Stimulated activated CD8-positive, alpha-beta memory T cell treated with anti-CD3 and anti-CD28 coated beads, Interleukin-4, amount 100 ng/mL, for 1 hour (primary cell): ENCODE measurements at places on chromosomes 7 and 10.

GRCh38 chr7:158743219-158743618, 38.6 kb upstream of the NCAPG2 start:
- DNase-seq: no peak

DNA sequence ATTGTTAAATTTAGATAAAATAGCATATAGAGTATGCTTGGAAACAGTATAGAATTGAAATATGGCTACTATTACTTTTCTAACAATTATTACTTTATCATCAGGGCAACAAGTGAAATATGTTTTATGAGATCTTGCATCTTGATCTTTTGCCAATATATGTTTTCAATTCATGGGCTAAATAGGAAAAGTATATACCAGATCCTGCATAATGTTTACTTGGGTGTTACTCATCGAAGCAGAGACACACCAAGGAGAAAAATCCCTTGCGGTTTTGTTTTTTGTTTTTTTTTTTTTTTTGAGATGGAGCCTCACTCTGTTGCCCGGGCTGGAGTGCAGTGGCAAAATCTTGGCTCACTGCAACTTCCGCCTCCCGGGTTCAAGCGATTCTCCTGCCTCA, 541.4 kb downstream of the SUGCT start:
- DNase-seq: no peak

- DNase-seq: no peak
These were observed 15.8 kb upstream of the LIPN start for GRCh38 chr10:88744002-88744401.

GRCh38 chr10:121787169-121787568, 140.7 kb downstream of the ATE1 start:
- no peak for DNase-seq

DNA sequence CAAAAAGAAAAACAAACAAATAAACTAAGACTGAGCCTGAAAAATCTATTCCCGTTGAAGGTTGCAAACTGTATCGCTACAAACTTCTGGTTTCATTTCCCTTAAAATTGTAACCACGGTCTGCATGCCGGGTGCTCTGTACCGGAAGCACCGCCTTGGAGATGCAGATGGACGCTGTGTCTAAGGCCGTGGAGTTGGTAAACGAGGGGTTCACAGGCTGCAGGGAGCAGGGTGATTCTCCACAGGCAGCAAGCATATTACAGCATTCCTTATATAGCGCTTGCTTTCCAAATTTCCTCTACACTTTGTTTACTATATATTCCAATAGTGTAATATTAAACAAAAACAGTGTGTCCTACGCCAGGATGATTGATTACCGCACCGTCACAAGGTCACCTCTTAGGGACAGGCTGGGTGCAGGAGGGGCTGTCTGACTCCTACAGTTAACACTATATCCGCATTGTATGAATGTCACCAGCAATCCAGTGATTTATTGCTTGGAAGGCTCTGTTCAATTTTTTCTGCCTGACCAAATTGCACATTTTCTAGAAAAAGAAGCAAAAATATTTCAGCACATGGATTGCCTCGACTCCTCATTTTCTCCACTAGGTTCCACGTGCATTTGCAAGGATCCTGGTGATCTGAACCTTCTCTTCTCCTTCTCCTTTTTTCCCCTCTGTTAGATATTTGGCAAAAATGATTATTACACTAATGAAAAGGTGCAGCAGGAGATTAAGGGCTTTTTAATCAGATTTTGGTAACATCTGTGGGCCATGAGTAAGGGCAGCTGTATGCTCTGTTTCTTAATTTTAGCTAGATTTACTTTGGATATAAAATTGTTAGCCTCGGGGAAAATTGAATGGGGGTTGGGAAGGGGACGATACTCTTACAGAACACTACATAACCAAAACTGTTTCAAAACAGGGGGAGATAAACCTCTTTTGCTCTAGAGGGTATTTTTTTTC, 325.8 kb upstream of the MGMT start:
- DNase-seq: no peak

GRCh38 chr7:157678501-157678900, 341.7 kb downstream of the DNAJB6 start:
- DNase-seq: no peak

DNA sequence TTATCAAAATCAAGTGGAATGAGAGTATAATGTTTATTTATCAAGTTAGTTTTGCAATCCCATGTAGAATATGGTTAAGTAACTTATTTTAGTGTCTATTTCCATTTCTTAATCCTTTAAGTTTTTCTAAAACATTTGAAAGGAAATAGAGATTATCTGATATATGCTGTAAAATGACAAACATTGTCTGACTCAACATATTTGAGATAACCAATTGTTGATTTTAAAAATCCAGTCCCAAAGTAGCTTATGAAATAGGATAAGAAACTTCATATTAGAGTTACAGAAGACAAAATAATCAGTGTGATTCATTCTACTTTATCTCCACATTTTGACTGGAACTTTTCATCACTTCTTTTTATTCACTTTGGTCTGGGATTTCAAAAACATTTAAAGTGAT, 38.7 kb upstream of the CDK1 start:
- DNase-seq: no peak

GRCh38 chr7:77862691-77863090, 64.1 kb downstream of the PHTF2 start:
- DNase-seq: no peak

DNA sequence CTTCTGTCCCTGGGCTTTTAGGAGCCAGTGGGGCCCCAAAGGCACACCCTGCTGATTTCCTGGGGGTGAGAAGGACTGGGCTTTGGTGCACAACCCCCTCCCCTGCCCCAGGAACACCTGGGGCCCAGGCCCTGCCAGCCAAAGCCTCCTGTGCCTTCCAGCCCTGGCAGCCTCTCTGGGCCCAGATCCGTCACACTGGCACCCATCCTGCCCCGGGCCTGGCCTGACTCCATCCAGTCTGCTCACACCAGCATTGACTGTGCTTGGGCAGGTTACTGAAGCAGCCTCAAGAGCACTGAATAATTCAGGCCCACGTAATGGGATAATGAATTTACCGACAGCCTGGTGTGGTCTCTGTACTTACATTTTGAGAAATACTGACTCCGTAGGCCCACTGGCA, 12.0 kb upstream of the COMTD1 start:
- DNase-seq: no peak

DNA sequence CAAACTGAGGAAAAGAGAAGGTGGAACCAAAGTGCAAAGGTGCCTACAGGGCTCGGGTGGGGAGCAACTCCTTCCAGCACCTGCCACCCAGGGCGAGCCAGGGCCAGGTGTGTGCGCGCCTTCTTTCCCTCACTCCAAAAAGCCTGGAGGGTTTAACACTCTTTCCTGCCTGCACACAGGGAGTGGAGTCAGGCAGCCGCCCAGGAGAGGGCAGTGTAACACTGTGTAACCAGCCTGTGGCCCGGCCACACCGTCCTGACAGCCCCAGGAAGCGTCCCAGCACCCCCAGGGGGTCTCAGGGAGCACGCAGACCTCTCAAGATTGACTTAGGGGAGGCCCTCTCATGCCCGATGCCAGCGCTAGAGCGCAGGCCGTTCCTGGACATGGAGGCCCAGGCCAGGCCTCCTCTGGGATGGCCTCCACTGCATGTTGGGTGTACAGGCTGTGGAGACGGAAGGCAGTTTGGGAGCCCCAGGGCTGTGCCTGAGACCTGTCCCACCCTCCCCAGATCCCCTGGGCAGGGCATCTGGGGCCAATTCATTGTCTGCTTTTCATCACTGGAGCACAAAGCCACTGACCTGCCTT, 13.4 kb downstream of the BRI3 start:
- no peak for DNase-seq

DNA sequence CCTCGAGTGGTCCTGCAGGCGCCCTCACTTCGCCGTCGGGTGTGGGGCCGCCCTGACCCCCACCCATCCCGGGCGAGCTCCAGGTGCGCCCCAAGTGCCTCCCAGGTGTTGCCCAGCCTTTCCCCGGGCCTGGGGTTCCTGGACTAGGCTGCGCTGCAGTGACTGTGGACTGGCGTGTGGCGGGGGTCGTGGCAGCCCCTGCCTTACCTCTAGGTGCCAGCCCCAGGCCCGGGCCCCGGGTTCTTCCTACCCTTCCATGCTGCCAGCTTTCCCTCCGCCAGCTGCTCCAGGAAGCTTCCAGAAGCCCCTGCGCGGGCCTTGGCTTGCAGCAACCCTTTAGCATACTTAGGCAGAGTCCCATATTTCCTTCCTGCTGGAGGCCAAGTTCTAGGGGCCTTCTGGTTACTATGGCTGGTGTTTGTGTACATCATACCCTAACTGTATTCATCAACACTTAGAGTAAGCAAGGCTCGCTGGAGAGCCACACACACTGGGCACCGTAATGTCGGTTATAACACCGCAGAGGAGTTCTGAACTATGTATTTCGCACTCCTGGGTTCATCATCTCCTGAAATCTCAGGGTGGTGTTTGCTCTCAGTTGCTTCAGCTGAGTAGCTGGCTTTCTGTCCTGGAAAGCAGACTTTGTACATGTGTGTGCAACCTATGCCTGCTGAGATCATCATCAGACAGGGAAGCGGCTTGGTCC, 471 bp downstream of the MGMT start:
- DNase-seq: no peak

DNA sequence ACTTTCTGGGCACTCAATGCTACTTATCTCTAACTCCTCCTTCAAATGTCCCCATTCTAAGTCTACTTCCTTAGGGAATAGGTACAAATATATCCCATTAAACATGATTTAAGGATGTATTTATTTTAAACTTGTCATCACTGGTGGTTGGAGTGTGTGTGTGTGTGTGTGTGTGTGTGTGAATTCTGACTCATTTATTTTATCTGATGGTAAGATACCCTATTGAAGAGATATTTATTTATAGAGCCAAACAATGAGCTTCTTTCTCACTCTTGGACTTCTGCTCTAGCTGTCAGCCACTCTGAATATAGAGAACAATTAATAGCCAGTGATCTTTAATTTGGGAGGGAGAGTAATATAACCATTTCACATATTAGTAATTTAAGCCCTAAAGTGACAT, 17.8 kb upstream of the MAGI2 start:
- no peak for DNase-seq

- DNase-seq: no peak
These were observed 1.1 kb upstream of the IQUB start for GRCh38 chr7:123535517-123535916.

- no peak for DNase-seq
These were observed 71.0 kb downstream of the GNAT3 start for GRCh38 chr7:80440883-80441282.

DNA sequence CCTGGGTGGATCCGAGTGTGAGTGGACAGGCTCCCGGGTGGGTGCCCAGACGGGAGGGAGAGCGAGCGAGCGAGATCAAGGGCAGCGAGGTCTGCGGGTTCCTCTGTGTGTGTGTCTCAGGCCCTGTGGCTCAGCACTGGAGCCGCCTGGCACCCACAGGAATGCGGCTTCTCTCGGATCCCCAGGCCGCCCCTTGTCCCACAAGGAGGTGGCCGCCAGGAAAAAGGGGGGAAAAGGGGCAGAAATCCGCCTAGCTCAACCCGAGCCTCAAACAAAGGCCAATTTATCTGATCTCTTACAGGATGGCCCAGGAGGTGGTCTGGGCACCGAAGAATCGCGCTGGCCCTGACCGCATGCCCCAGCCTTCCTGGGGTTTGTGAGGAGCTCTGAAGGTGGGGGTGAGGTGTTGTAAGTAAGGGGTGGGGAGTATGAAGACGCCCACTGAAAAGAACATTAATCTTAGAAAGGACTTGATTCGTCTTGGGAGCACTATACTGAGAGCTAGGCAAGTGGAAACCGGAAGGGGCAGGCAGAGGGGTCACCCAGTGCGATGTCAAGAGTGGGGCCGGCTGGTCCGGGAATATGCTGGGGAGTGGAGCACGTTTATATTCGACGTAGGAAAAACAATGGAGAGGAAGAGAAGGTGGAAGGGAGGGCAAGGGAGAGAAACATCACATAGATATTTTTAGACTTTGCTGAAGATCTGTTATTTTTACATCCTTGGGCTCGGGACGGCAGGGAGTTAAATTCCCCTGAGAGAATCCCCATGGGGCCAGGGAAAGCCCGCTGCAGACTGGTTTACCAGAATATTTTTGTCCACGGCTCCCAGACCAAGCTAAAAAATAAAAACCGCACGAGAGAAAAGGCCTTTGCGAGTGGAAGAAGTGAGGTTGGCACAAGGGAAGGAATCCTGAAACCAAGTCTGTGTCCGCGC, 7.2 kb downstream of the DLX5 start:
- DNase-seq: no peak

DNA sequence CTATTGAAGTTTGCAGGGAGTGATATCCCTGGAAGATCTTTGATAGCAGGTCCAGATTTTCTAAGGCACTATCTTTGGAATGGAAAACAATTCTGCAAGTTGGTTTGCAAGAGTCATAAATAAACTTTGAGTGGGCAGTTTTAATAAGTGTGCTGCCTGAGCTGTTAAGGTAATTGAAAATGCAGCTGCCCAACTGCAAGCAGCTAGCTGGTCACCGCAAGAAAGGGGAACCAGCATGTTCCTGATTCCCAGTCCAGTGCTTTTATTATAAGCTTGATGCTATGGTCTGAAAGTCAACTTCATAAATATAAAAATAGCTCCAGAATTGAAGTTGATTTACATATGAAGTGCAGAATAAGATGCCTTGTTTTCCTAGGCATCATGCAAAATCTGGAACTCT, 308.4 kb downstream of the ZNF248 start:
- DNase-seq: no peak

DNA sequence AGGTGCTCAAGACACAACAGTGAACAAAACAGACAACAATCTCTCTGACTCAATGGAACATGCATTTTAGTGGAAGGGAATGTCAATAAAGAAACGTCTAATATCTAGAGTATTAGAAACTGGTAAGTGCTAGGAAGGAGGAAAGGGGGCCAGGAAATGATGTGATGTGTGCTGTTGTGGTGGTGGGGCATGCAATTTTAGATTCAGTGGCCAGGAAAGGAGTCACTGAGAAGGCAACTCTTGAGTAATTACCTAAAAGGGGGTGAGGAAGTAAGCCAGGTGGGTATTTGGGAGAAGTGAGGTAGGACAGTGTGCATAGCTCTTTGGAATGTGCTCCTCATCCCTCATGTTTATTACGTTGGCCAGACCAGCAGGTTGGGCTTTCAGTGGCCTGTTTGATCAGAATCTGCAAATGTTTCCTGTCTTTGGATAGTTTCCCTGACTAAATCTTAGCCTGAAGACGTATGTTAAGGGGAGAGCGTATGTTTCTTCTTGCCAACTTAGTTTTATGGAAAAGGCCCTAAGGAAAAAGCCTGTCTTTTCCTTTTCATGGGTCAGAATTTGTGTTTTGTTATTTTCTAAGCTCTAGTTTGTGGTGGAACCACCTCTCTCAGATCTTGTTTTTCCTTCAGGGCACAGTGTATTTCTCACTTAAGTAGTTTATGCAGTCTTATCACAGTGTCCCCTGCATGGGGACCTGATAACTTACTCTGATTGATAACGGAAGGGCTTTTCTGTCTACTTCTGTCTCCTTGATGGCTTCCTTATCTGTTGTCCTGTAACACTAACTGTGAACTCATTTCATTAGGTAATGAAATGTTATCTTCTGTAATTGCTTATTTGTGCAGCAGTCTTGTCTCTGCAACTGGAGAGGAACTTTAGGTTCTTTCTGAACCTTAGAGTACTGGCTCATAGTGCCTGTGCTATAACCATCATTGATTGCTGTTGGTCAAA, 203.7 kb downstream of the AUTS2 start:
- no peak for DNase-seq

- no peak for DNase-seq
These were observed 17.9 kb upstream of the SGMS1 start for GRCh38 chr10:50641626-50642025.
